ENCODE measurements at places on chromosomes 6 and 20.

DNA sequence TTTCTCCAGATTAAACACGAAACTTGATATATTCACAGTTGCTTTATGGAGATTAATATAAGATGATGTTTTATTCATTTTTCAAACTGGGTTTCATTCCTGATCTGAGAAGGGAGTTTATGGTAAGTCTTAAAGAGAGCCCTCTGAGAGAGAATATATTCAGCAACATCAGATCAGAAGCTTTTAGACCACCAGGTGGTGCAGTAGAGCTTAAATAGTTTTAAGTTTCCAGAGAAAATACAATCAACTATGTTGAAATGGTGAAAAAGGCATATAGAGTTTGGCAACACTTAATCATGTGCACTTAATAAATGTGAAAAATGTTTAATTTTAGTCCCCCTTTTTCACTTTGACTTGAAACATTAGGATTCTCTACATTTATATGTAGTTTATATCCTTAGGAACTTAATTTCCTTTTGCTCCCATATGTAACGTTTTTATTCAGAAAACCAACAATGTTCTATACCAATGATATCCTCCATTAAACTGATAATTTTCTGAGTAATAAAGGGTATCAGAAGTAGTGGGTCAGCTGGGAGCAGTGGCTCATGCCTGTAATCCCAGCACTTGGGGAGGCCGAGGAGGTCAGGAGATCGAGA lies 86.4 kb upstream of the CLDN20 start:
- DNase-seq: peak; percentile 72

DNA sequence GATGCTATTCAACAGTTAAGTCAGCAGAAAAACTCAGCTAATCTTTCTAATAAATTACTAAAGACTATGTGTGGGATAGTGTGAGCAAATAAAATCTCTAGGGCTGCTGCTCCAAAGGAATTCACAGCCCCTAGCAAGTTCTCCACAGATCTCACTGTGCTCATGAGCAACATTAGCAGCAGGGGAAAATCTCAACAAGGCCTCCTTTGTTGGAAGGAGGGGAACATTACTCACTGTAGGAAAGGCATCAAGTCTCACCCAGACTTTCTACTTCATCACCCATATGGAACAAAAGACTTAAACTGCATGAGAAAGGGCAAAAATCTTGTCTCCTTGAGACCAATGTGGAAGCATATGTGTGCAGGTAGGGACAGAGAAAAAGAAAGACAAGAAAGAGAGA lies 726.4 kb upstream of the SLC35B3 start:
- no peak for DNase-seq

DNA sequence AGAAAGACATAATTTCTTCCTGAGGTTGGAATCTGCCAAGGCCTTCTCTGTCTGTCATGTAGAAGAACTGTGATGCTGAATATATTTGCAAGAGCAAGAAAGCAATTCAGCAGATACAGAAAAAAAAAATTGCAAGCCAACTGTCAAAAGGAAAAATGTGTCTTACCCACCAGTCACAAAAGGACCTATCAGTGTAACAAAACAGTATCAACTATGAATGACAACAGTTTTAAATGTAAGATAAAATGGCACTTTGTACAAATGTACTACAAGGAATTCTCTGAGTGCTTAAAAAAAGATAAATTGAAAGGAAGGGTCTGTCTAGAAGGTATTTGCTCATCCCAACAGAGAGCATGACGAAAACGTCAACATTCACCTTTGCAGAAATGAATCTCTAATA lies 185.3 kb upstream of the TFAP2D start:
- no peak for DNase-seq

DNA sequence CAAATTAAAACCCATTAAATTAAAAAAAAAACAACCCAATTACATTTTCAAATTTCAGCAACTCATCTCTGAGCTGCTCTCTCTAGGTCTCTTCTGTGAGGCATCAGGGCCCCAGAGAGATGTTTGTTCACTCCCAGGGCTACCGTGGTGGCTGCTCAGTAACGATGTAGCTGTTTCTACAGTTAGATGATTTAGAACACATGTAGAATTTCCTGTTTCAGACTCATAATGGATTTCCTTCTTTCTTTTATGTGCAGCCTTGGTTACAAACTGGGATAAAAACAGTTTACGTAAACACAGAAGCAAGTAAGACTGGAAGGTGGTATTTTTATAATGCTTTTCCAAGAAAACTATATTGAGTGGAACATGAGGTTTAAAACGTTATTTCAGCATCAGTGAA lies 116.1 kb upstream of the CCN2 start:
- no peak for DNase-seq
